ENCODE measurements at places on chromosomes 1 and 21.

DNA sequence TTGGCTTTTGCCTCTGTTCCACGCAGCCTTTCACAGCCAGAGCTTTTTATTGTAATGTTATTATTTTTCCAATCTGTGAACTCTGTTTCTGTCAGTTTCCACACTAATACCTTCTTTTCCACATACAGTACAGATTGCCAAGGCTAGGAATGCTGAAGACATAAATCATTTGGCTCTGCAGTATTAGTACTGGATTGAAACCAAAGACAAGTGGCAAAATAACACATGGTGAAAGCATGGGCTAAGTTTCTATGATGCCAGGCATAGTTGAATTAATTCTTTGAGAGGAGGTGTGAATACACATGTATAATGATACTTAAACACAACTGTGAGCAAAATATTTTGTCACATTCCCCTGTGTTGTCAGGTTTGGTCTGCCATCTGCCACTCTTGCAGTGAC, 73.5 kb downstream of the TMEM200B start:
- DNase-seq, result no peak

DNA sequence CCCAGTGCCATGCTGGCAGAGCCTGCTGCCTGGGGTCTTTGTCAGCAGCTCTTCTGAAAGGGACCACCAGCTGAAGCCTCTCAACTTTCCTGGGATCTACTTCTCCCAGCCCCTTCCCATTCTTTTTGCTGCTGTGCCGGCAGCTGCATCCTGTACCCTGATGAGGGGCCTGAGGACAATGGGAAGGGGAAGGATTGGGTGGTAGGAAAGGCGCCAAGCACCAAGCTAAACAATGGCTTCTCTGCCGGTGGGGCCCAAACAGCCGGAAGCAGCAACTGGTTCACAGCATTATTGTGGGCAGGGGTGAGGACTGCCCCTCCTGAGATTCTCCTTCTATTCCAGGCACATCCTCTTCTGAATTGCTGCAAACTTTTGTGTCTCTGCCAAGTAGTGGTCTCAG, 5.0 kb upstream of the EFCAB14 start:
- no peak for DNase-seq

- no peak for DNase-seq
Observed at GRCh38 chr1:118257946-118258345, 72.9 kb upstream of the SPAG17 start.

GRCh38 chr1:29017235-29017634, 102.9 kb downstream of the EPB41 start:
- no peak for DNase-seq

GRCh38 chr1:85214654-85215053, 13.8 kb upstream of the SYDE2 start:
- DNase-seq, result no peak

DNA sequence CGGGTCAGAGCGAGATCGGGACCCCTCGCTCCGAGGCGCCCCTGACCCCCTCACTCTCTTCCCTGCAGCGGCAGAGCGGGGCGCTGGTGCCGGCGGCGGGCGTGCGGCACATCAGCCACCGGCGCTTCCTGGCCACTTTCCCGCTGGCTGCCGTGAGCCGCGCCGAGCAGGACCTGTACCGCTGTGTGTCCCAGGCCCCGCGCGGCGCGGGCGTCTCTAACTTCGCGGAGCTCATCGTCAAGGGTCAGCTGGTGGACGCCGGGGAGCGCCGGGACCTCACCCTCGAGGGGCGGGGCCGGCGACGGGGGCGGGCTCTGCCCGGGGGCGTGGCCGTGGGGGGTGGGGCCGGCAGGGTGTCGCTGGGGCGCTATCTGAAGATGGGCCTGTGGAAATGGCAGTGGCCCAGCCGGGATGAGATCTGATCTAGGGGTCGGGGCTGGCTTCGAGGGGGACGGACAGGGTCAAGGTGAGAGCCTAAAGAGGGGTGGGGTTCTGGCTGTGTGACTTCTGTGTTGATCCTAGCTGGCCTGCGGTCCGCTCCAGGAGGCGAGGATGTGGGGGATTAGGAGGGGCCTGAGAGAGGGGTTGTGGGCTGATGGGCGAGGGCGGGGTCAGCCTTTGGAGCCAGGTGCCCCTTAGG, 23.6 kb downstream of the PTPRU start:
- no peak for DNase-seq

DNA sequence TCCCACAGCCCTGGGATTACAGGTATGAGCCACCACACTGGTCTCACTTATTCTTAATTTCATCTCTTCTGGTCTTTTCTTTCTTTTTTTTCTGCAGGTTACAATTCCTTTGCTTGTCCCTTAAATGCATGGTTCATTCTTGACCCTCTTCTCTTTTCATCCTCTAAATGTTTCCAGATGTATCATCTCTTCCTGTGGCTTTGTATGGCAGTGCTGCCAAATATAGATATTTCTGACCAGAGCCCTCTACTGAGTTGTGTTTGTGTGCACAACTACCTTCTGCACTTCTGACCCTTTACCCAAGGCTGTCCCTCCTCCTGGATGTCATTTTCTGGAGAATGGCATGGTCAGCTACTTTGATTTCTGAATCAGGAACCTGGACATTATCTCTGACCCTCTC, 32.5 kb downstream of the OLFML3 start:
- DNase-seq, result no peak

DNA sequence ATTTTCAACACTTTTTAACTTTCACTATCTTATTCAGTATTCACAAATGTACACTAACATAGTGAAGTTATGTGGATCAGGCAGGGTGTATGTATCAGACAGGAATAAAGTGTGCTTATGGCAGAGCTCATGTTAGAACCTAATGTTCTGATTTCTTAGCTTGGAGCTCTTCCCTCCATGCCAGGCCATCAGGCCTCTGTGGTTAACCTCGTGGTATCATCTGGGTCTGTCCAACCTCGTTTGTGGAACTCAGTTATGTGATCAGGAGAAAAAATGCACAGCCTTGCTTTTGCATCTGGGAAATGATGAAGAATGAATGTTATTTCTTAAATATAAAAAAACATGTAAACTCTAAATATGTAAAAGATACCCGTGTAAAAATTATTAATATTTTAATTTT, 86.9 kb downstream of the MPZL1 start:
- no peak for DNase-seq

GRCh38 chr1:55262822-55263221, 47.7 kb upstream of the USP24 start:
- no peak for DNase-seq

GRCh38 chr1:58829866-58830265, 46.0 kb upstream of the JUN start:
- DNase-seq, result no peak

DNA sequence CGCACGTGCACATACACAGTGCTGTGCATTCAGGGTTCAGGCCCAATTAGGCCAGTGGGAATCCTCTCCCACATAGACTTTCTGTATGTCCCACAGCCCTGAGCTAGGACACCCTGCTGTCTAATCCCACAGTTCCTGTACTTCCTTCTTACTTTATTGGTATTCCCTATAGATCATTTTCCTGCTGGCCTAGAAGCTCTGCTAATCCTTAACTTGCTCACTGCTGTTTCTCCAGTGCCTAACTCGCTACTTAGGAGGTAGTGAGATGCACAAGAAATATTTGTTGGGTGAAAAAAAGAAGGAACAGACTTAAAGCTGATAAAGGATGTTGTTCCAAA, 34.1 kb upstream of the FHAD1 start:
- no peak for DNase-seq

DNA sequence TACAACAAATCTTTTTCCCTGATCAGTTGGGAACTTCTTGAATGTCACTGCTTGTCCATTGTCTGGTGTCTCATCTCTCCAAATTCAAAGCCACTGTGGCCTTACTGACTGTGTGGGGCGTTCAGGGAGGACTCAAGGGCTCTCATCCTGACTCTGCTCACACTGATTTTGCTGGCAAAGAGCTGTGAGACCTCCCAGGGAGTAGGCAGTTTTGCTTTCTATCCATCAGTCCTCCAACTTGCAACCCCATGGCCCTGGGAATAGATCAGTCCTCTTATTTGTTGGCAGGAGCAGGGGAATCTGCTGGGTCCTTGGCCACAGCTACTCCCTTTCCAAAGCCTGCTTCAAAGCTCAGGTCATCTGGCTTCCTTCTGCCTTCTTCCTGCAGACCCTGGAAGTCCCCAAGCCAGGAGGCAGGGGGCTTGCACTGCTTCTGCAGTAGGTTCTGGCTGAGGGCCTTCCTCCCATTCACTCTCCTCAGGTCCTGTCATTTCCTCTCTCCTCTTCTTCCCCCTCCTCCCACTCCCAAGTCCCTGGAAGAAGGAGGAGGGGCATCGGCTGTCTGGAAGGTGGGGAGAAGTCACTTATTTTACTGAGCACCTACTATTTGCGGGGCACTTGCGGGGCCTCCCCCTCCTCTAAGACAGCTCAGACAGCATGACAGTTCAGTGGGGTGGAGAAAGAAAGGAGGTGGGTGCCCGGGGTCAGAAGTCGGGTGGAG, 876 bp upstream of the NAV1 start:
- DNase-seq, result no peak

- no peak for DNase-seq
Observed at GRCh38 chr1:247291833-247292561, 36.1 kb downstream of the VN1R5 start.

DNA sequence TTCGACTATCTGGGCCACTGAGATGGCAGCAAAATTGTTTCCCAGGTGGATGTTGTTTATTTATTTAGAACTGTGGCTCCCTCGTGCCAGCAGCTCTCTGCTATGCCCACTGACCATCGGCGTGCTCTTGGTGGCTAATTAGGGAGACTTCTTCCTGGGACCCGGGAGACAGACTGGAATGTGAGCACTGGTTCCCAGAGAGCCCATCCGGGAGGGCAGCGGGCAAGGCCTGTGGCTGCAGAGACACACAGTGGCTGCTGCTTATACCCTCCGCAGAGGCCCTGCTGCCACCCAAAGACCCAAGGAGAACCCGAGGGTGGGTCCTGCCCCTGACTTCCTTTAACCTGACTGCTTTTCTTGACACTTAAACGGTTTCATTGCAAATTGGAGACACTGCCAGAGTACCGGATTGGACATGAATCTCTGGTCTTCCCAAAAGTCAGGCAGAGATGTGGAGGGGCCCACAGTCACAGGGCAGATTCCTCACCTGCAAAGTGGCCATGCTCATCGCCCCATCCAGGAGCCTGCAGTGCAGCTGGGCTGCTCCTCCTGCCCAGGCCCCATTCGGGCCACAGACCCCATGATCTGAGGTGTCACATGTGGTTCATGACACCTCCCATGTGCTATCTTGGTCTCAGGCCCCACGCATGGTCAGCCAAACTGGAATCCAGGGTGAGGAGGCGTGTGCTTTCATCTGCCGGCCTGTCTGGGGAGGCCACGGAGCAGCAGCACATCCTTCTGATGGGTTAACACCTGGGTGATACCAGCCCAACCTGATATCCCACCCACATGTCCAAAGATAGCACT, 5.7 kb upstream of the MATN1 start:
- no peak for DNase-seq

DNA sequence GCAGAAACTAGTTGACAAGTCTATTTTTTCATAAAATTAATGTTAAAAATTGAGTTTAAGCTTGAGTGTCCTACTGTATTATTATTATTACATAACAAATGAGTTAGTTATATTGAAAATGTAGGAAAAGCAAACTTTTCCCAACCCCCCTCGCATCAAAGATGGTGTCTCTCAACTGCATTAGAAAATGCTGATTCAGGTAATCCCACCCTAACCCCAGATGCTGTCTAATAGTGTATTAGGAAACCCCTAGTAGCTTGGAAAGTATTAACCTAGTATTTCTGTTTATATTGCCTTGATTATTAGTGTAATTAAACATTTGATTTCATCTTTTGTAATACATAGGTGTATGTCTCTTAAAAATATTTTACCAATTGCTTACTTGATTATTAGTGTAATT, 1120.3 kb downstream of the MRPL39 start:
- no peak for DNase-seq

- no peak for DNase-seq
Observed at GRCh38 chr21:37072274-37072987, 440 bp downstream of the PIGP start.

- no peak for DNase-seq
Observed at GRCh38 chr1:87685311-87686135, 356.8 kb downstream of the LMO4 start.

DNA sequence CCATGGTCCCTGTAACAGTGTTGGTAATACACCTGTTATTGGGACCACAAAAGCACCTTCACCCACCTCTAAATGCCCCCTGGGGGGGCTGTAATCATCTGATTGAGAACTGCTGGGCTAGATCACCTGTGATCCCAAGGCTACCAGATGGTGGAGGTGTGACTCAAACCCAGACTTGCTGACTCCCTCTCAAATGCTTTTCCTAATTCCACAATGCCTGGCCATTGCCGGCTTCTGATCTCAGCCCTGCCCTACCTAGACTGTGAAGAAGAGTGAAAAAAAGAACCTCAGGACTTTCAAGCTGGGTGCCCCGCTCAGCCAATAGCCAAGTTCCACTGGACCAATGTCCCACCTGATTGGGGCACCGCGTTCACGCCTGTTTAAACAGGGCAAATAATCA, 9.6 kb downstream of the TMEM9 start:
- no peak for DNase-seq

DNA sequence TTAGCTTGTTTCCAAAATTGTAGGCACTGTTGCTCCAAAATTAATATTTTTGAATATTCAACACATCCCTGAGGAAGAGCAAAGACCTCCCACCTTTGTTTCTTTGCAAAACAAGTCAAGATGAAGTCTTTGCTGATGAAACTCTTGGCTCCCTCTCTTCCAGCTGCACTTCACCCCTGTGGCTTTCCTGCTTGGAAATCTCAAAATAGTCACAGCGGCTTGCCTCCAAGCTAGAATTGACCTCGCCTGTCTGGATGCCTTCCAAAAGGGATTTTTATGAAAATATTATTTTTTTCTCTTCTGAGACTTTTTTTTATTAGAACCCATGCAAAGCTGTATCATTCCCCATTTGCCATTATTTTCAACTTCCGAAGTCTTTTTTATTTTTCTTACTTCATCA, 71.1 kb upstream of the MROH9 start:
- DNase-seq, result no peak

GRCh38 chr1:245979589-245979988, 527.5 kb downstream of the SMYD3 start:
- no peak for DNase-seq

DNA sequence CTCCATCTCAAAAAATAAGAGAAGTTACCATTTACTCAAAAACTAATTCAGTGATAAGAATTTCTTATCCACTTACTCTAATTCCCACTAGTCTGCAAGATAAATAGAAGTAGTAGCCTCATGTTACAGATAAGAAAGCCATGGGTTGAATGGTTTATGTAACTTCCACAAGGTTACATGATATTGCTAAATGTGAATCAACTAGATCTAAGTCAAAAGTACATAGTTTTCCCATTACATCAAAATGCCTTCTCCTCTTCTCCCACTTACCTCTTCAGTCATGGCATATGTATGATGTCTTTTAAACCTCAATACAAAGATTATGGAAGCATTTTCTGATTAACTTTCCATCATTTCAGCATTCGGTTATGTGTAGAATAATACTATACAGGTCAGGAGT, 108.5 kb downstream of the ASH1L start:
- DNase-seq, result no peak

DNA sequence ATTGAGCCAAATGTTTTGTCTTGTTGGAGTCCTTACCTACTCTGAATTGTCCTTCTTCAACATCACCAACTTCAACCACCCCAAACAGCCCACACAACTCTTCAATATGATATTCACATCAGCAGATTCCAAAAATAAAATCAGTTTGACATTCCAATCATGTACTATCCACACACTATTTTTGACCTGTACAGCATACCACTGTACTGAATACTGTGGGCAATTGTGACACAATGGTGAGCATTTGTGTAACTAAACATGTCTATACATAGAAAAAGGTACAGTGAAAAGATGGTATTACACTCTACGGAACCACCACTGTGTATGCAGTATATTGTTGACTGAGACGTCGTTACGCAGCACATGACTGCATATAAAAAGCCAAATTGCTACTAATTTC, 223.1 kb downstream of the KCNT2 start:
- DNase-seq, result no peak

Measured in stimulated activated CD8-positive, alpha-beta memory T cell treated with anti-CD3 and anti-CD28 coated beads, Interleukin-15, amount 100 ng/mL, for 48 hours (primary cell).